ENCODE measurements at places on chromosomes 1 and 21. TPM values are rescaled to one million over a fixed set of nuclear protein-coding genes. Genes with fewer than 3 reads are reported as not detected.
A peak's percentile ranks its signal among the peaks of the same experiment; 100 is the strongest.

DNA sequence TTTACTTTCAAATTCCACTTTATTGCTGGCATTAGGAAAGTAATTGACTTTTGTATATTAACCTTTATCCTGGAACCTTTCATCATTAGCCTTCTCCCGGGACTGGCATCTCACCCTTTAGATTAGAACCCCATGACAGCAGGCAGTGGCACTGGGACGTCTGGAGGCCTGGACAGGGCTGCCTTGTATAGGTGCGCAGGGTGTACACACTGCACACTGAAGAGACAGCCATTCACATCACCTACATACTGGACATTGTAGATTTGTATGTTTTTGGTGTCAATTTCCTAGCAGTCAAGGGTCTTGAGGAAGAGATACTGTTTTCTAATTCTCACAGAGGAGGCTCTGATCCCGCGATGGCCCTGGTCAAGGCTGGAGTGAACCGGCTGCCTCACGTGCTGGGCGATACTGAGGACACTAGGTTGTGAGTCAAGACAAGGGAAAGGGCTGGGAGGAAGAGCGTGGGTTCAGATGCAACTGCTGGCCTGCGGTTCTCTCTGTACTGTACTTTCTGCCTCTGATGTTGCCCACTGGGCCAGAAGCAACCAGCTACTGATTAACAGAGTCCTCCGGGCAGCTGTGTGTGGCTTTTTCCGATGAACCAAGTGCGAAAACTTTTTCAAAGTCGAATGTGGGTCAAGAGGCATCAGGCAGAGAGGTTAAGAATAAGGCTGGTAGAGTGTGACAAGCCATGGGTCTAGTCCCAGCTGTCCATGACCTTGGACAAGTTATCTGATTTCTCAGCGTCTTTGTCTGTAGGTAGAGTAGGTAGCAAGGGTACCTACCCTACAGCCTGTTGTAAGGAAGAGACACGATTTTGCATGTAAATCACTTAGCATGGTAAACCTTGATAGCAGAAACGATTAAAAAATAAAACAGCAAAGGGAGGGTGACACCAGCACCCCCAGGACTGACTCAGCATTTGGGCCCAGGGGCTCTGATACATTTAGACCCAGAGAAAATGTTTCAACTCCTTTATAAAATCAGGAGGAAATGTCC lies 38.2 kb upstream of the SLC25A33 start:
- peak; percentile 48 for DNase-seq

Gene USH2A
- polyA plus RNA-seq: 0.31 TPM

DNA sequence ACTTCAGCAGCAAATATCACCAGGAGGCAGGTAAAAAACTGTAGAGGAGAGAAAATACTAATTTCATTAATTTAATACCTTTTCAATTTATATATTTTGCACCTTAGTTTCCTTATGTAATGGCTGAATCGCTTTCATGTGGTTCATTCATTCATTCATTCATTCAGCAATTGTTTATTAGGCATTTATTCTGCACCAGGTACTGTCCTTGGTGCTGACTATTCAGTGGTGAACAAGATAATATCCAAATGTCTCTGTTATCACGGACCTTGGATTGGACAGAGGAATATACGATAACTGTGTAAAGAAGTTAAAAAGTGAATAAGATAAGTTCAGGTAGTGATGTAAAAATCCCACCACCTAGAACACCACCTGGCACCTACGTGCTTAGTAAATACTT lies 28.8 kb downstream of the TSPAN2 start:
- DNase-seq: no peak

DNA sequence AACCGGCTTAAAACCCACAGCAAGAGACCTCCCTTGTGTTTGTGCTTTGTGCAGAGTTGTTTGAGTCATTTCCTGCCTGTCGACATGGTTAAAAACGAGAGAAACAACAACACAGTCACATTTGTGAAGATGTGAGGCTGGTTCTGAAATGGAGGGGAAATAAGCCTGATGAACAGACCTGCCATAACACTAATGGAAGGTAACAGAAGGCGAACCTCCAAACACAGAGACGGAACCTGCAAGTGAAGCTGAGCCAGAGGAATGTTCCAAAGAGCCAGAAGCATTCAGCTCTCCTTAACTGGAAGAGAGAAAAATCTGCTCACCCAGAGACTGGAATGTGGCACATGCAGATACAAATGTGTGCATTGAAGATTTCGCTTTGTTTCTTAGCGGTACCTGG lies 53.2 kb upstream of the RAVER2 start:
- DNase-seq: no peak

GRCh38 chr1:46333300-46334029 lies 7.1 kb upstream of the NSUN4 start:
- no peak for DNase-seq

Gene RIMKLA
- polyA plus RNA-seq: 0.73 TPM

DNA sequence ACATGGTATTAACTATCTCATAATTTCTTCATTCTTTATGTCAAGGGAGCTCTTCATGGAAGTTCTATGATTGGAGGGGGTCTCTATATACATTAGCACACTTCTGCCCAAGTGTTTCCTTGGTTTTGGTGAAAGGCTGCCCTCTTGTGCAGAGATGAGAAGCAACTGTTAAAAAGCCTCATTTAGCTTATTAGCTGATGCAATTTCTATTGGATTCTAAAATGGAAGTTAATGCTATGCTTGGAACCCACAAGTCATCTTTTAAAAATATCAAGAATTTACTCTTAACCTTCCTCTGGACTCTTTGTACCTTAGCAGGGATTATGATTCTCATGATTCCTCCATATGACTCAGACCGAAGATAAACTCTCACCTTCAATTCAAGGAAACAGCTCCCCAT lies 328.9 kb downstream of the PTBP2 start:
- no peak for DNase-seq

Gene NMNAT1
- 18.2 TPM for polyA plus RNA-seq

DNA sequence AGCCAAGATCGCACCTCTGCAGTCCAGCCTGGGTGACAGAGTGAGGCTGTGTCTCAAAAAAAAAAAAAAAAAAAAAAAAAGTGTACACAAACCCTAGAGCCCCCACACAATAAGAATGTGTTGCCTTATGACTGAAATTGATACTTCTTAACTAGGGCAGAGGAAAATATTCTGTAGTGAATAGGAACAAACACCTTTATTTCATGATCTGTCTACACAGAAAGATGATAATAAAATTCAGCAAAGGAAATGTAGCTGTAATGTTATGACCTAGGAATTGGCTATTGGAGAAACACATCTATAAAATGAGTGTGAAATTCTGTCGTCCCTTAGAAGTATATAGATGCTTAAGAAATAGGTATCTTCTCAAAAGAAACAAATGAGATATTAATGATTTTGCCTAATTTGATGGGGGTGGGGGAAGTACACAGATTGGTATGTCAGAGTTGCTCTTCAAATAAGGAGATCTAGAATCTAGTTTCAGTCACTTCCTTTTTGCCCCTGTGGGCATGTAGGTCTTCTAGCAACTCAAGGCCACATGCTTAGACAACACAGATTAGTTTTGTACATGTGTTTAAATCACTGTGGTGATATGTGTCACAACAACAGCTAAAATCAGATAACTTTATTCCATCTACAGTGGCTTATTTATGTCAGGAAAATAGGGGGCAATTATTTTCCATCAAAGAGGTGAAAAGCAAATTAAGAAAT lies 10.7 kb upstream of the GPR25 start:
- DNase-seq: no peak

Gene SRRM1
- polyA plus RNA-seq: 192 TPM

DNA sequence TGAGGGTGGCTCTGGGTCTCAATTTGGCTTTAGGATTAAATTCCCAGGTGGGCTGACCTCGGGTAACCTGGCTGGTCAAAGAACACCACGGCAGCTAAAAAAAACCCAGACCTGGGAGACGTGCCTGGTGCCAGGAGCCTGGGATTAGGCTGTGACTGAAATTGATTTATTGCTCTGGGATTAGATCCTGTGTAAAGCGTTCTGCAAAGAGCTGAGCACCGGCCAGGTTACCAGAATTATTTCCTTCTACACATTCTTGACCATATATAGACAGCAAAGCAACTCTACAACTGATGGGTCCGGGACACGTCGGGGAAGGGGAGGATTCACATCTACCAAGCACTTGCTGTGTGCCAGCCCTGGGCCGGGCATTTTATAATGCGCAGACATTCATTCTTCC lies 45.2 kb downstream of the TMCO4 start:
- DNase-seq: no peak

Gene RNF186
- 0.27 TPM for polyA plus RNA-seq

DNA sequence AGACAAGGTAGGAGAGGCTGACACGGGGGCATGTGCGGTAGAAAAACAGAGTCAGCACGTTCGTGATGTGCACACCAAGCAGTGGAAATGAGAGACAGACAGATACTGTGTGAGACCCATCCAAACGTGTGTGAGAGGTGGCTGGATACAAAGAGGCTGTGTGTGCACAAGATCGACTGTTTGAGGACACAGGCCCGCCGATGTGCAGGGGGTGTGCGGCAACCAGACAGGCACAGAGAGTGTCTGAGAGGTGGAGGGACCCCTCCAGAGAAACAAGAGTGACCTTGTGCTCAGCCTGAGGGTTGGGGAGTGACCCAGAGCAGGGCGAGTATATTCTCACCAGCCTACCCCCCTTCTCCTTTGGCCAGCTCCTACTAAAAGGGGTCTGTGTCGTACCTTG lies 97.8 kb upstream of the IPO9 start:
- DNase-seq: no peak

DNA sequence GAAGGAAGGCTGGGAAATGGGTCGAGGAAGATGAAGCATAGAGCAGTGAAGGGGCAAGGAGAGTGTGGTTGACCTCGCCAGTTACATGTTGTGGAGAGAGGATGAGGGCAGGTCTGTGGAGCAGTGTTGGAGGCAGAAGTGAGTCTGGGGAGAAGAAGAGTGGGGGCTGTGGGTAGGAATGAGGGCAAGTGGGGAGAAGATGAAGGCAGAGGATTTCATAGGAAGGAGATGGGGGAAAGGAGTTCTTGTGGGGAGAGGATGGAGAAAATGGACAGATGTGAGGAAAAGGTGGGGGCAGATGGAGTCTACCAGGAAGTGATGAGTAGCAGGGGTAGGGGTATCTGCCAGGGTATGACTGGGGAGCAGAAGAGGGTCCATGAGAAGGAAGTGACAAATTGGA lies 3.6 kb downstream of the ARMH1 start:
- no peak for DNase-seq

Gene SDC3
- polyA plus RNA-seq: 25.2 TPM

- no peak for DNase-seq
Measured at GRCh38 chr1:81032973-81033425, 767.7 kb upstream of the ADGRL2 start.

Gene L1TD1
- polyA plus RNA-seq: 3.9 TPM

Gene TRABD2B
- 23.1 TPM for polyA plus RNA-seq

- no peak for DNase-seq
Measured at GRCh38 chr1:52460694-52461093, 56.3 kb downstream of the PRPF38A start.

DNA sequence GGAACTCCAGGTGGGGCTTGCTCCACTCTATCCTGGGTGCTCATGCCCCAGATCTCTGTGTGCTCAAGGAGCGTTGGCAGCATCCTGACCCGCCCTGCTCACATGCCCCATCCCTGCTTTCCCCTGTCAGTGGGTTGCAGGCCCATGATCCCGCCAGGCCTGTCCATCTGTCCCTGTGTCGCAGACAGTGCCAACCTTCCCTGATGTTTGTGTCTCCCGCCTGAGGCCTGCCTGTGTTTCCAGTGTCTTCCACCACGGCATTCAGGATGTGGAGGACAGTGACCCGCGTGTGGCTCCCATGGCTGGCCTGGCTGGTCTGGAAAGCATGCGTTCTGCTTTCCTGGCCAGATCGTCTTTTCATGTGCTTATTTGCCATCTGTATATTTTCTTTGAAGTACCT lies 82.9 kb downstream of the PCBP3 start:
- DNase-seq: no peak

GRCh38 chr1:46183926-46184557 lies 7.8 kb upstream of the P3R3URF start:
- no peak for DNase-seq

GRCh38 chr1:79323239-79324025 lies 316.9 kb upstream of the ADGRL4 start:
- no peak for DNase-seq

DNA sequence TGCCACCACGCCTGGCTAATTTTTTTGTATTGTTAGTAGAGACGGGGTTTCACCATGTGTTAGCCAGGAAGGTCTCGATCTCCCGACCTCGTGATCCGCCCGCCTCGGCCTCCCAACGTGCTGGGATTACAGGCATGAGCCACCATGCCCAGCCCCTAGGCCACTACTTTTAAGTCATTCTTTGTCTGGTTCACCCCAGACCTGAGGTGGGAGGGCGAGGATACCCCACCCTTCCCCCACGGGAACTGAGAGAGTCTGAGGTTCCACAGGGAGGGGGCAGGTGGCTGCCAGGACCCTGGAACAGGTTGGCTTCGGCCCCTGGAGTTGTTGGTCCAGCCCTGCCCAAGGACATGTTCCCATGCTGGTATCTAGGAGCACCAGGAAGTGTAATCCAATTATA lies 7.7 kb upstream of the SDC3 start:
- DNase-seq: no peak

DNA sequence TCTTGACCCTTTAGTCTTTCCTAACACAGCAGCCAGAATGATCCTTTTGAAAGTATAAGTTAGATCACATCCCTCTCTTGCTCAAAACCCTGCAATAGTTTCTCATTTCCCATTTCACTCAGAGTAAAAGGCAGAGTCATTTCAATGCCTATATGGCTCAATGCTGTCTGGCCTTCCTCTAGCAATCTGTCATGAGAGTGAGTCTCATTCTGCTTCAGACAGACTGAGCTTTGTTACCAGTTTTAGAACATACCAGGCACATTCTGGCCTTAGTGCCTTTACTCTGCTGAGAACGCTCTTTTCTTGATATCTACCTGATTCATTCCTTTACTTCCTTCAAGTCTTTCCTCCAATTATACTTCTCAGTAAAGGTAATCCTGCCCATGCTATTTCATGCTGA lies 372.8 kb upstream of the PKN2 start:
- DNase-seq: no peak

GRCh38 chr1:11188858-11189451 lies at the start of gene ANGPTL7:
ANGPTL7 (plus strand) TSS chr1:11189355; CDS start chr1:11189580, 225 bp downstream.
- DNase-seq: no peak

DNA sequence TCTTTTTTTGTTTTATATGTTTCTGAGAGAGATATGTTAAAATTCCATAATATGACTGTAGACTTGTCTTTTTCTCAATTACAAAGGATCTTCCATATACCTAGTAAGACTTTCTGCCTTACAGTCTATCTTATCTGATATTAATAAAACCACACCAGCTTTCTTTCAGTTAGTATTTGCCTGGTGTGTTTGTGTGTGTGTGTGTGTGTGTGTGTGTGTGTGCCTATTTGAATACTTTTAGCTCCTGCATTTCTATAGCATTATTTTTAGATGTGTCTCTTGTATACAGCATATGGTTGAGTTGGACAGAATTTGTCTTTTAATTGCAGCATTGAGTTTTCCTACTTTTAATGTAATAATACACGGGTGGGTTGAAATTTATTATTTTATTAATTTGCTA lies 27.5 kb downstream of the ST6GALNAC3 start:
- DNase-seq: no peak

All from renal pelvis (tissue), 12 donors.